ENCODE measurements at places on chromosomes 12 and 14.
A peak's percentile ranks its signal among the peaks of the same experiment; 100 is the strongest.

DNA sequence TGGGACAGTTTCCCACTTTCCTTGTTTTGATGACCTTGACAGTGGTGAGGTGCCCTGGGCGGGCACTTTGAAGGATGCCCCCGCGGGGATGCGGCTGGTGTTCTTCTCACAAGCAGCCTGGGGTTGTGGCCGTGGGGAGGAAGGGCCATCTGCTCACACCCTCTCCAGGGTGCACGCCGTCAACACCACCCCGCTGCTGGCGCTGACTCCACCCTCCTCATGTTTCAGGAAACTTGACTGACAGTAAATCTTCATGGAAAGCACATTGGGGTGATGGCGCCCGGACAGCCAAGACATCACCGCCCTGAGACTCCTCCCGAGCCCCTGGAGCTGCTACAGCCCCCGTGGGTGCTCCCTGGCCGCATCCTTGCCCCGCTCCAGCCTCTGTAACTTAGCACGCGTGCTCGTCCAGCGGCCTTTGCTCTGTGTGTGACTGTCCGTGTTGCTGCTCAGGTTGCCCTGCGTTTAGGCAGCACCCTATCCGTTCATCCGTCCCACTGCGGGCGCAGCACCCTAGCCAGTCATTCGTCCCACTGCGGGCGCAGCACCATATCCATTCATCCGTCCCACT lies 150.2 kb upstream of the C14orf180 start:
- DNase-seq: no peak

DNA sequence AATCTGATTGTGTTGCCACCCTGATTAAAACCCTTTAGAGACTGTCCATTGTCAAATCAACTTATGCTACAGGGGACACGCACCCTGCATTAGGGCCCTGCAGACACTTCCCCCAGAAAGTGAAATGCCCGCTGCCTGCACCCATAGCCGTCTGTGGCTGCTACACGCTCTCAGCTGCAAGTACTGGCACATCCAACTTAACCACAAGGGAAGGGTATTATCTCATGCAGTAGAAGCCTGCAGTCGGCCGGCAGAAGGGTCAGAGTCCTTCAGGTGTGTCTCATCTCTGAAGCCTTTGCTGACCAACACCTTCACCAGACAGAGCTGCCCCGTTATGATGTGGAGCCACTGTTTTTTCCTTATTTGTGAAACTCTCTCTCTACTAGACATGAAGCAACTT lies 20.8 kb downstream of the CFAP251 start:
- DNase-seq: no peak

DNA sequence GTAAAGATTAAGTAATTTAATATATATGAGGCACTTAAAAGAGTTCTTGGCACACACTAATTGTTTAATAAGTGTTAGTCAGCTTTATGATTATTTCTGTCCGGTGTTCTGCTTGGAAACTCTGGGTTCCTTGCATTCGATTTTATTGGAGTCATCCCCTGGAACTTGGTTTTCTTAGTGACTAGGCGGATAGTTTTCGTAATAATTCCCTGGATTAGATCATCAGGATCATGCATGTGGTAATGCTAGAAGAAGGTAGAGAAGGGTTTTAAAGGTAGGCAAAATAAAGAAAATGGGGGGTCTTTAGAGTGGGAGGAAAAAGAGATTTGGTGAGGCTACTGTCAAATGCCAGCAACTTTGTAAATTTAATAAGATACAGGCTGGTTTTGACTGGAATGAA lies 88.4 kb downstream of the MYF5 start:
- DNase-seq: peak; percentile 7

DNA sequence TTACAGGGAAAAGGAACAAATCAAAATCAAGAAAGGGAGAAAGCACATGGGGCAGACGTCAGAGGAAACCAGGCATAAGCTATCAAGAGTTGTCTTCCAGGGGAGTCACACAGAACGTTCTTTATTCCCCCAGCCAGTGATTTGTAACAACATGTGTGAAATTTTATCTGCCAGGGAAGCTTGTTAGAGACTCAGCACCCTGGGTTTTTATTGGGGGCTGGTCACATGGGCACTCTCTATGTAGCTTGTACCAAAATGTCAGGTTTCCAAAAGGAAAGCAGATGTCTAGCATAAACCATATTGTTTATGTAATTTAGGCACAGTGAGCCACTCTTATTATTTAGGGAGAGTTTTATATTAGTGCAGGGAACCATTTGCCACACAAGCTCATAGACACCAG lies 440.4 kb upstream of the DCN start:
- DNase-seq: no peak

DNA sequence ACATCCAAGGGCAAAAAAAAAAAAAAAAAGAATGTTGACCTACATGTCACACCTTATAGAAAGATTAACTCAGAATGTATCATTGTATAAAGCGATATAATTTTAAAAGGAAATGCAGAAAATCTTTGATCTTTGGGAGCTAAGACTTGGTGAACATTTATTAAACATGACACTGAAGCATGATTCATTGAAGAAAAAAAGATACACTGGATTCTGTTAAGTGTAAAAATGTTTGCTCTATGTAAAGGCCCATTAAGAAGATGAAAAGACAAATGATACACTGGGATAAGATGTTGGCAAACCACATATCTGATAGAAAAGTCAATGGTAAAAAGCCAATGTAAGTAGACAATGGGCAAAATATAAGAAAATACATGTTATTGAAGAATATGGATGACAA lies 1131.0 kb downstream of the AACS start:
- DNase-seq: no peak

- DNase-seq: no peak
Measured at GRCh38 chr12:119725523-119725922, 57.6 kb downstream of the PRKAB1 start.

- no peak for DNase-seq
Measured at GRCh38 chr12:1870998-1871917, 47.2 kb downstream of the CACNA2D4 start.

- DNase-seq: no peak
Measured at GRCh38 chr12:9367828-9368227, 159.6 kb upstream of the PZP start.

DNA sequence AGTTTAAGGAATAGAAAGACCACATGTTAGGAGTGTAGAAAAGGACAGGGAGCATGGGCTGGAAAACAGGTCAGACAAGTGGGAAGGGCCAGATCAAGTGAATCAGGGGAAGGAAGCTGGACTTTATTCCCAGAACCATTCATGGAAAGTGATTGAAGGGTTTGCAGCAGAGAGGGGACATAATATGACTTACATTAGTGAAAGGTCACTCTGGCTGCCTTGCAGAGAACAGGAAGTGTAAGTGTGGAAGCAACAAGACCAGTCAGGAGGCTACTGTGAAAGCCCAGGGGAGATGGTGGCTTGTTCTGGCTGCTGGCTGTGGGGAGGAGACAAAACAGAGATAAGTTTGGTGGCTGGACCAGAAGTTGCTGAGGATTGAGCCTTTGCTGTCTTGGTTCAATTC lies 69.1 kb downstream of the VCPKMT start:
- DNase-seq: peak; percentile 41

GRCh38 chr14:61451491-61451890 lies 130.1 kb downstream of the PRKCH start:
- no peak for DNase-seq
